ENCODE measurements at places on chromosomes 1 and 21.

DNA sequence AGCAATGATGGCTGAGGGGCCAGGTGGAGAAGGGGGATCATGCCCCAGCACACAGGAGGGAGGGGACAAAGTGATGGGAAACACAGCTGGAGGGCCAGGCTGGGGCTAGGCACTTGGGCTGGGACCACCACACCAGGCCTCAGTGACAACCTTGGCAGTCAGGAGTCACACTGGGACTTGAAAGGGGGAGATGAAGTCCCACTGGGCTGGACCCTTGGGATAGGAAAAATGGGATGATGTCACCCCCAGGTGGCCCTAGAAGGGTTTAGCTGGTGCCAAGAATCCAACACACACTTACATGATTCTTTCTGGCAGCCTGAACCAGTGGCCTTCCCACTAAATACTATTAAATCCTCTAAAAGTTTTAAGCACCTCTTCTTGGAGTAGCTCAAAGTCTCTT is 17.1 kb downstream of the ZBTB17 start:
- no peak for DNase-seq

- DNase-seq: no peak
These were observed 3.3 kb upstream of the CAPN9 start for GRCh38 chr1:230743899-230744298.

DNA sequence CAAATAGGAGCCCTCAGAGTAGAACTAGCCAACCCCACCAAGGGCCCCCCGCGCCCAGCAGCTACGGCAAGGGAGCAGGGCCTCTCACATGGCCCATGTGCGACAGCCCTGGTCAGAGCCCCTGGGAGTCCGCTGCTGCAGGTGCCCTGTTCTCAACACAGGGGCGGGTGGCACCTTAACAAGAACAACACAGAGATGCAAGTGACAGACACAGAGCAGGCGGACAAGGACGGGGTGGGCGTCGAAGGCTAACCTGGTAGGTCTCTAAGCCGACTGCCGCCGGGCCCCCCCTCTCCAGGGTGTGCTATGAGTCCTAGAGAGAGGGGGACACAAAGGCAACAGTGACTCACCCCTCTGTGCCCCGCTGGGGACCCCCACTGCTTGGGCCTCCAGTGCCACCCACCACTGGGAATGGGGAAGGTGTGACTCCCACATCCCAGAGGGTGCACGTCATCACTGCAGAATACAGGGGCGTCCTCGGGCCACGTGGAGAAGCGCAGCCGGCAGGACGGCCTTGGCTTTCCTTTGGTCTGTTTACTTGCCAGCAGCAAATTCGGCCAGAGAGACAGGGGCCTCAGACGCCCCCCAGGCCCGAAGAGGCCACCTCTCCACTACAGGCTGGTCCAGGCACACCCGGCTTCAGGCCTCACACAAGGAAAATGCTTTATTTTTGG is 44.8 kb downstream of the PRDM15 start:
- DNase-seq: no peak

- DNase-seq: no peak
These were observed 17.6 kb downstream of the HSPG2 start for GRCh38 chr1:21919520-21919919.

DNA sequence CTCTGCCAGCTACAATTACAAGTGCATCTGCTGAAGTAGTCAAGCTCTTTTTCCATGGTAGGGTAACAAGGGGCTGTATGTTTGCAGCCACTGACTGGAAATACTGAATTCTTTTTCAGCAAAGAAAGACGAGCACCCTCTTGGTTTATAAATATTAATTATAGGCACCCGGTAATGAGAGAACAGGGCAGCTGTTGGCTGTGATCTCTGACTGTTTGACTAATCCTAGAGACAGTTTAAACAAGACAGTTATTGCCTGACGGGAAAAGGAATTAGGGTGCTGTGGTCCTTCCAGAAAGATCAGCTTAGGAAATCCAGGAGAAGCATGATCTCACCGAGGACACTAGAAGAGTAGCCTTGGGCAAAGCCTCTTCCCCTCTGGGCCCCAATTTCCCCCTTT is 183.7 kb upstream of the ZC3H12A start:
- DNase-seq: no peak

- no peak for DNase-seq
These were observed 193.5 kb downstream of the RWDD3 start for GRCh38 chr1:95427525-95427924.

- DNase-seq: no peak
These were observed 4.4 kb upstream of the SLC37A1 start for GRCh38 chr21:42509244-42509643.

DNA sequence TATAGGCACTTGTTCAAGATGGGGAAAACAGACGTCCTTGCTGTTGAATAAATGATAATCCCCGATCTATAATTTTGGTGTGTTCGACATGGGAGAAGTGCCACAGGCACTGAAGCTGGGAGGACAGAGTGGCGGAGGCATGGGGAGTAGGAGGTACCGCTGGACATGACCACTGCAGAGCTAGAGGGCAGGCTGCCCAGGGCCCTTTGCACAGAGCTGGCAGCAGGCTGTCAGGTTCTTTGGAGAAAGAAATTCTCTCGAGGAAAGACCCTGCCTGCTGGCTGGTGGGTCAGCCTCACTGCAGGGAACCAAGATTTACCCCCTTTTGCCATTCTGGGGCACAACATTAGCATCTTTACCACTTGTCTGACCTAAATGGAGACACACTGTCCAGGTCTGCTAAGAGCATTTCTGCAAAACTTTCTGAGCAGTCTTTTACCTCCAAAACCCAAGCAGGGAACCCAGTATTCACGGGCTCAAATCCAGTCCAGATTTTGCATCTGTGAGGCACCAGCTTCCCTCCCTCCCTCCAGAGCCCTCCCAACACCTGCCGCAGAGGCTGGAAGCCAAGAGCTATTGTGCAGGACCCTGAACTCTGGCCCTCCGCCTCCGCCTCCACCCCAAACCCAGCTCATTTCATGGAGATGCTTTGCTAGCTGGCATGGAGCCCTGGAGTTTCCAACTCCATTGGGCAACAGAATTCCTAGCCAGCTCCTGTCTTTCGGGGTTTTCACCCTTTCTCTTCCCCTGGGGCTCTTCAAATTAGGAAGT is 142.3 kb downstream of the PLXNA2 start:
- DNase-seq: no peak

DNA sequence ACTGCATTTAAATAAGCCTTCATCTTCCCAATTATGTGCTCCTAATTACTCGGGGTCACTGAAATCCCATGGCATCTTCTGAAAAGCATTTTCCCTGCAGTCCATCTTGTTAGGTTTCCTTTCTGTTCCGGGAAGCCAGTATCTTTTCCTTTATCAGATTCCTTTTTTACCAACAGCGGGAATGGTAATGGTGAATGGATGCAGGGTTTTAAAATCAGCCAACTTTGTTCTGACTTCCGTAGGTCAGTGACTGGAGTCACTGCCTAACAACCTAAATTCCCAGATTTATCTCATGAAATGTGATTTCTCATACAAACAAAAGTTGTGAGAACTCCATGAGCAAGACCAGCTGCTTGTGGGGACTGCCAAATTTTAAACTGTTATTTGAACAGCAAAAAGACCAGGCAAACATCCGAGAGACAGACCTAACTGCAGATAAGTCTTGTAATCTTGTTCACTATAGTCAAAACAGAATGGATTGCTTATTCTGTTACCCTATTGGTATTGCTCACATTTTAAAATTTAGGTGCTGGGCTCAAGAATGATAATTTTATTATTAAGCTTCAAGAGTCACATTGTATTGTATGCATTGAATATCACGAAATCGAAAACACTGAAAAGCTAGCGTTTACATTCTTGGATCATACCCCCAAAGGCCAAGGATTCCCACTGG is 1.2 kb upstream of the RWDD3 start:
- no peak for DNase-seq

GRCh38 chr21:38228537-38228936 is 28.3 kb upstream of the KCNJ15 start:
- DNase-seq: no peak

GRCh38 chr1:53655931-53656746 is 82.8 kb downstream of the GLIS1 start:
- DNase-seq: no peak

- DNase-seq: no peak
These were observed 14.4 kb upstream of the DIPK1A start for GRCh38 chr1:92975551-92976232.

- DNase-seq: no peak
These were observed 34.0 kb downstream of the MAP3K7CL start for GRCh38 chr21:29164323-29164942.

DNA sequence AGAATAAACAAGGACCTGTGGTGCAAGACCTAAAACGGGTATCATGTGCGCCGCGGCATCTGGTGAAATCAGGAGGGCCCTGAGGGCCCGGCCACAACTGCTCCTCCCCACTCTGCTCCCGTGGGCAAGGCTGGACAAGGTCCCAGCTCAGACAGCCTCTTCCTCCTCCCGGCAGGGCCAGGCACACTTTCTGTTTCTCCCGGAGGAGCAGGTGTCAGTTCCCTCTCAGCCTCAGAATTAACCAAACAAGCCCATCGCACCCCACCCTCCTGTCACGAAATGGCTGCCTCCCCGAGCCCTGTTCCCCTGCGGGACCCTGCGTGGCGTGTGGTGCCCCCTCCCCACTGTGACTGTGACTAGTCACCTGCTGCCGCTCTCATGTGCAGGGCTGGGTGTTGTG is 15.2 kb downstream of the PTTG1IP start:
- DNase-seq: no peak

GRCh38 chr1:66532798-66533783 is 862 bp upstream of the SGIP1 start:
- DNase-seq: no peak

DNA sequence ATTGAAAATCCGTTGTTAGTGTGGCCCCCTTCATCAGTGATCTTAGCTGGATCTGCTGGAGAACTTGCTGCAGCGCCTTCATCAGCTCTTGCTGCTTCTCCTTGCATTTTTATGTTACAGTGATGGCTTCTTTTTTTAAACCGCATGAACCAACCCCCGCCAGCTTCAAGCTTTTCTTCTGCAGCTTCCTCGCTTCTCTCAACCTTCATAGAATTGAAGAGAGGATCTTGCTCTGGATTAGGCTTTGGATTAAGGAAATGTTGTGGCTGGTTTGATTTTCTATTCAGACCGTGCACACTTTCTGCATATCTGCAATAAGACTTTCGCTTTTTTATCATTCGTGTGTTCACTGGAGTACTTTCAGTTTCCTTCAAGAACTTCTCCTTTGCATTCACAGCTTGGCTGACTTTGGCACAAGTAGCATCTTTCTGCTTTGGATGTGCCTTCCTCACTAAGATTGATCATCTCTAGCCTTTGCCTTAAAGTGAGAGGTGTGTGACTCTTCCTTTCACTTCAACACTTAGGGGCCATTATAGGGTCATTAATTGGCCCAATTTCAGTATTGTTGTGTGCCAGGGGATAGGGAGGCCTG is 13.1 kb downstream of the RNF187 start:
- no peak for DNase-seq

DNA sequence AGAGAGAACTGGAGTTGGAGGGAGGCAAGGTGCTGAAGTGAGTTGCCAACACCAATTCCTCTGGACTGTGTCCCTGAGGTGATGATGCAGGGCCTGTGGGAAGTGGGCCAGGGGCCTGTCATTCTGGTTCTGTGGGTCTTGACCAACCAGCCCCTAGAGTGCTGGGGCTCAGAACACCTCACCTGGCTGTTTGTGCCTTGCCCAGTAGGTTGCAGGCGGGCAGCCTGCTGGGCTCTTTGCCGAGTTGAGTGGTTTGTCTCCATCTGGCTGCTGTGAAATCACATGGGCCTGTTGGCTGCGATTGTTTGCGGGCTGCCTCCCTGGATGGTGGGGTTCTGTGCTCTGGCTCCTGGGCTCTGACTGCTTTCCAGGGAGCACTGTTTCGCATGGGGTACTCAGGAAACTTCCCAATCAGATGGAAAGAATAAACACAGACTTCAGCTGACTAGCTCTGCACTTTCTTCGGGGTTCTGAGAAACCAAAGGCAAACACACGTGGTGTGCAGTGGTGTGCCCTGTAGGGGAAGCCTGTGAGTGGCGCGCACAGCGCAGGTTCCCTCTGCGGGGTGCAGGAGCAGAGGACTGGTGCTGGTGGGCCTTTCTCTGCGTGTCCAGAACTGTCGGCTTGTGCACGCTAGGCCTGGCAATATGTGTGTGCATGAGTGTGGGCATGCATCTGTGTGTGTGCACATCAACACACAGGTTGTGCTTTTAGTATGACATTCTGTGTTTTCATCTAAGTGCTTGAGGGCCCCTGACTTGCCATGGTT is 95.1 kb downstream of the RHOU start:
- no peak for DNase-seq

GRCh38 chr1:208134491-208134890 is 109.7 kb downstream of the PLXNA2 start:
- DNase-seq: no peak

DNA sequence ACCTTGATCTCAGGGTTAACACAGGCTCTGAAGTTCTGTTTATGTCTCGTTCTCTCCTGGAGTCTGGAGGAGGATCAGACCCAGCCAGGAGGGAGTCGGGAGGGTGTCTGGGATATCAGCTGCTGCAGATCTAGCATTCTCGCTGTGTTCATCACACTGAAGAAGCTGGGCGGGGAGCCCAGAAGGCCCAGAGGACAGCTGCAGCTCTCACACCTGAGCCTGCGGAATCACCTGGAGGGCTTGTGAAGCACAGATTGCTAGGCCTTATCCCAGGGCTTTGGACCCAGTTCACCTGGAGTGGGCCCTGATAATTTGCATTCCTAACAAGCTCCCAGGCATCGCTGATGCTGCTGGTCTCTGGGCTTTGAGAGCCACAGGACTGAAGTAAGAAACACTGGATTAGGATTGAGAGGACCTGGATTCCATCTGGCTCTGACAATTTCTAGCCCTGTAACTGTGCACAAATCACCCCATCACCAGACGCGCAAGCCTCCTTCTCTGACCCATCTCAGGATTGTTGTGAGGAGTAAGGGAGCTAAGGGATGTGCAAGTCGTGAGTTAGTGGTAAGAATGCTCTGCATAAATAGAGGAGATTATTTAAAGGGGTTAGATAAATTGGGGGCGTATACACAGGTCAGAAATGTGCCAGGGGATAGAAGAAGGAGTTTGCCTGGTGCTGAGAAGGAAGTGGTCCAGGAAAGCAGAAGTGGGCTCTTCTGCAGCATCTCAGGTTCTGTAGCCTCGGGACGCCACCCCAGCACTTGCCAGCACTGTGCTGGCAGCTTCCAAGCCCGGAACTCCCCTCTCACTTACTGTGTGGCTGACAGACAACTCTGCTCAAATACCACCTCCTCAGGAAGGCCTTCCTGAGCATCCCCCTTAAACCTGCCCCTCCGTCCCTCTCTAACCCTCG is 19.1 kb downstream of the ABCA4 start:
- no peak for DNase-seq

DNA sequence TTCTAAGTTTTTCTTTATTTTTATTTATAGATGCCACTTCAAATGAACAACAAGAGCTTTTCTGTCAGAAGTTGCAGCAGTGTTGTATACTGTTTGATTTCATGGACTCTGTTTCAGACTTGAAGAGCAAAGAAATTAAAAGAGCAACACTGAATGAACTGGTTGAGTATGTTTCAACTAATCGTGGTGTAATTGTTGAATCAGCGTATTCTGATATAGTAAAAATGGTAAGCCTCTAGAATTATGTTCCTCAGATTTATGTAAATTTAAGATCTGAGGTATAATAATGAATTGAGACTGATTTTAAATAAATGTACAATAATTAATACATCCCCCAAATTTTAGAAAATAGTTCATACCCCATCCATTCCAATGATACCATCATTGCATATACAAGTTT is 43.9 kb downstream of the PPP2R5A start:
- DNase-seq: no peak

- DNase-seq: no peak
These were observed at the start of gene B3GALNT2 for GRCh38 chr1:235504122-235504493. B3GALNT2 (minus strand) TSS chr1:235504452; CDS start chr1:235504252, 200 bp downstream.

Data from stimulated activated CD8-positive, alpha-beta memory T cell treated with anti-CD3 and anti-CD28 coated beads, Interleukin-7, amount 100 ng/mL, for 1 hour (primary cell).